ENCODE measurements at places on chromosomes 12 and 14. TPM values are rescaled to one million over a fixed set of nuclear protein-coding genes. Genes with fewer than 3 reads are reported as not detected.

Gene TEX52
- not detected for total RNA-seq

Gene SPTB
- 0.26 TPM for total RNA-seq

Gene DEGS2
- total RNA-seq, result 0.19 TPM

Gene GPR65
- total RNA-seq, result not detected

GRCh38 chr12:29147731-29148595 lies 1.1 kb upstream of the FAR2 start:
- H3K36me3 ChIP-seq, result peaks cover 3% of the 10 kb centered on the region
- DNase-seq, result no peak
- H3K27ac ChIP-seq, result peak overlapping the region; percentile 97
- peak overlapping the region; percentile 91 for H3K4me3 ChIP-seq
- peaks cover 41% of the 10 kb centered on the region for H3K4me1 ChIP-seq

DNA sequence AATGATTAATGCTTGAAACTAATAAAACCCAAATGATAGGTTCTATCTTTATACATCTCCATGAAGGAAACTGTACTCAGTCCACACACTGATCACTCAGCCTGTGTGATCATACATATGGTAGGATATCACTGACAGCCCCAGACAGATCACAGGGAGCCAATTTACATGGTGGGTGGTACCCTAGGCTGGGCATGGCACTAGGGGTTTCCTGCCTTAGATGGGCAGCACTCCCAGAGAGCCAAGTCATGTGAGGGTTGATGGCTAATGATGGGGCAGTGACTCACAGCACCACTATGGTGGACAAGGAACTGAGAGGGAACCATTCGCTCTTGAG lies 89.6 kb upstream of the PTPRR start:
- H3K27ac ChIP-seq, result no peak overlapping the region
- H3K4me3 ChIP-seq, result no peak overlapping the region
- peaks cover 8% of the 10 kb centered on the region for H3K4me1 ChIP-seq
- H3K27me3 ChIP-seq, result no peaks in the 10 kb centered on the region
- DNase-seq, result no peak

DNA sequence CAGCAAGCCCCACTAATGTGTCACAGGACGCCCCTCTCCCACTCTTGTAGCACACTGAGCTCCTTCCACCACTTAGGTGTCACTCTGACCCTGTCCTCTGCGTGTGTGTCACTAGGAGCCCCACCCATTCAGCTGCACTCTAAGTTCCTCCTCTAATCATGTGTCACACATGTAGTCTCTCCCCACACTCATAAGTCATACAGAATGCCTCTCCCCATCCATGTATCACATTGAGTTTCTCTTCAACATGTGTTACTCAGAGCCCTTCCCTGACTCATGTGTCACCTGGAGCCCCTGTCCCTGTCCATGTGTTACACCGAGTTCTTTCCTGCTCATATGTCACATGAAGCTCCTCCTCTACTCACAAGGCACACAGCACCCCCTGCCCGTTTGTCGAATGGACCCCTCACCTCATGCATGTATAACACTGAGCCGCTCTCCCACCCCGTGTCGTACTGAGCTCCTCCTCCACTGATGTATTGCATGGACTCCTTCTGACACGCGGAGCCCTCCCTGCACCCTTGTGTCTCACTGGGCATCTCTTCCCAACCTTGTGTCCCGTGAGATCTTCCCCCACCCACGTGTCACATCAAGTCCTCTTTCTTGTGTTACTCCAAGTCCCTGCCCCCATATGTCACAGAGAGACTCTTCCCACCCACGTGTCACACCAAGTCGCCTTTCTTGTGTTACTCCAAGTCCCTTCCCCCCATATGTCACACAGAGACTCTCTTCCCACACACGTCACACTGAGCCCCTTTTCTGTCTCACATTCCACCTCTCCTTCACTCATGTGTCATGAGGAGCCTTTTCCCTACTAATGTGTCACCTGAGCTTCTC lies 31.0 kb downstream of the RTL1 start:
- H3K4me1 ChIP-seq, result no peaks in the 10 kb centered on the region
- no peak overlapping the region for H3K4me3 ChIP-seq
- no peak for DNase-seq
- no peaks in the 10 kb centered on the region for H3K36me3 ChIP-seq

DNA sequence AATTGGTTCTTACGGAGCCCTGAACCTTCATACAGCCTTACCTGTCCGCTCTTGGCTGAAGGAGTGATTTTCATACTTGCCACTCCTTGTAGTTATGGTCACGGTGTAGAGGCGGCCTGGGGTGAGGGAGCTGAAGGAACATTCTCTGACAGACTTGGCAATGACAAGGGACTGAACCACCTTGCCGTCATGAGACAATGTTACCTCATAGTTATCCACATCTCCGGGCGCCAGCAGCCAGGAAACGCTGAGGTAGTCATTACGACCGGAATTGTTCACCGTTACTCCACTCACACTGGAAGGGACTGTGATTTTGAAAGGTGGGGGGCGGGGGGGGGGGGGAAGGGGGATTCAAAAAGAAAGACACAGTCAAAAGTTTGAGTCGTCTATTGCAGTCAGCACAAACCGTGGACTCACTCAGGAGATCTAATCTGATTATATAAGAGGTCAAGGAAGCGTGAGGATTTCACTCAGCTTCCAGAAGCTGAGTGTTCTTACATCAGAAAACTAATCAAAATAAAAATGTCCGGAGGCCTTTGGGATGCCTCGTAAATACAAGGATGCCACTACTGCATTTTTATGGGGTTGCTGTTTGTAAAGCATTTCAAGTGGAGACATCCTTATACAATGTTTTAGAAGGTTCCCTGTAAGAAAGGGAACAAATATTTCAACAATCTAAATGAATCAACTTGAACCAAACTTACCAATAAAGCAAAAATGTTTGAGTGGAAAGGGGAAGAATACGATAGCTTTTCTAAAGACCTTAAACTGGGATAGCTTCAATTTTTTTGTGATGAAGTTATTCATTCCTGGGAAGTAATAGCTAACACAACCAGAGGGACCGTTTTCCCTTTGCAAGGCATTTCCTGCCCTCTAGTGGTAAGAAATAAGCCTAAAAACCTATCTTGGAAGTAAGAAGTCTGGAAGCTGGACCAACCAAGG lies 60.6 kb downstream of the PTPRB start:
- H3K4me3 ChIP-seq, result no peak overlapping the region
- no peak overlapping the region for H3K27ac ChIP-seq
- no peak for DNase-seq
- H3K36me3 ChIP-seq, result no peaks in the 10 kb centered on the region
- H3K4me1 ChIP-seq, result peaks cover 2% of the 10 kb centered on the region

- H3K4me3 ChIP-seq, result no peak overlapping the region
- no peaks in the 10 kb centered on the region for H3K4me1 ChIP-seq
- peaks cover 8% of the 10 kb centered on the region for H3K27me3 ChIP-seq
- H3K36me3 ChIP-seq, result no peaks in the 10 kb centered on the region
- no peak overlapping the region for H3K27ac ChIP-seq
Observed at GRCh38 chr14:34404416-34404815, 57.6 kb downstream of the SPTSSA start.

- no peaks in the 10 kb centered on the region for H3K27me3 ChIP-seq
- H3K36me3 ChIP-seq, result peaks cover 6% of the 10 kb centered on the region
- DNase-seq, result peak; percentile 94
Observed at GRCh38 chr14:99971087-99971940, 93.9 kb upstream of the EVL start.

GRCh38 chr14:76100236-76100635 lies 51.5 kb upstream of the GPATCH2L start:
- no peak overlapping the region for H3K4me3 ChIP-seq
- no peaks in the 10 kb centered on the region for H3K4me1 ChIP-seq
- H3K27me3 ChIP-seq, result peaks cover 15% of the 10 kb centered on the region
- no peak for DNase-seq

GRCh38 chr14:72419226-72419775 lies 474.6 kb downstream of the DPF3 start:
- H3K36me3 ChIP-seq, result no peaks in the 10 kb centered on the region
- no peak for DNase-seq
- no peak overlapping the region for H3K27ac ChIP-seq
- H3K27me3 ChIP-seq, result peaks cover 9% of the 10 kb centered on the region
